GM06990 (cell line): ENCODE measurements at places on chromosomes 4 and X.

GRCh38 chr4:19368800-19369199, 882.9 kb upstream of the SLIT2 start:
- no peak for DNase-seq

DNA sequence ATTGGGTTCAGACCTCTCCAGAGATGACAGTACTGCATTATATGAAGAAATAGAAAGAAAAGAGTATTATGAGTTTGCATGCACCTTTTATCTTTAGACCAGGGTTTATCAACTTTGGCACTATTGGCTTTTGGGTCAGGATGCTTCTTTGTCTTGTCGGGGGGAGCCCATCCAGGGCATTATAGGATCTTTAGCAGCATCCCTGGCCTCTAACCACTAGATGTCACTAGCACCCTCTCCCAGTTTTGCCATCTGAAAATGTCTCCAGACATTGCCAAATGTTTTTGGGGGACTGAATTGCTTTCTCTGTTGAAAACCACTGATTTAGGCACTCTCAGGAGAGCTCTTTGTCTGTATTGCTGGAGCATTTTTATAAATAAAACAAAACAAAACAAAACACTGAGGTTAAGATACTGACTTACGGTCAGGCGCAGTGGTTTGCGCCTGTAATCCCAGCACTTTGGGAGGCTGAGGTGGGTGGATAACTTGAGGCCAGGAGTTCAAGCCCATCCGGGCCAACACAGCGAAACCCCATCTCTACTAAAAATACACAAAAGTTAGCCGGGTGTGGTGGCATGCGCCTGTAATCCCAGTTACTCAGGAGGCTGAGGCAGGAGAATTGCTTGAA, 23.6 kb downstream of the CA5B start:
- DNase-seq, result no peak

- DNase-seq, result no peak
These were observed 472.9 kb upstream of the GRID2 start for GRCh38 chr4:91830681-91831395.

GRCh38 chr4:123599061-123599919, 202.7 kb downstream of the SPRY1 start:
- no peak for DNase-seq

GRCh38 chr4:10008609-10009005, 12.7 kb downstream of the SLC2A9 start:
- DNase-seq, result no peak
